Kidney (tissue), 22 donors: ENCODE measurements at places on chromosomes 2 and 18. TPM values are rescaled to one million over a fixed set of nuclear protein-coding genes. Genes with fewer than 3 reads are reported as not detected.

The MEP1B gene
- not detected for polyA plus RNA-seq

The NBAS gene
- polyA plus RNA-seq, result 40.8 TPM

The LYG2 gene
- polyA plus RNA-seq, result not detected

The CROCC2 gene
- polyA plus RNA-seq, result not detected

The PSMA8 gene
- not detected for polyA plus RNA-seq

The ALK gene
- not detected for polyA plus RNA-seq

The UGT1A5 gene
- polyA plus RNA-seq, result not detected

The ANKRD62 gene
- polyA plus RNA-seq, result not detected

The MYO7B gene
- polyA plus RNA-seq, result 22.2 TPM

The FBXO48 gene
- polyA plus RNA-seq, result 0.86 TPM

The NXPH2 gene
- 2.2 TPM for polyA plus RNA-seq

The MATN3 gene
- polyA plus RNA-seq, result 2.3 TPM

The FAM124B gene
- 0.90 TPM for polyA plus RNA-seq

The CNOT11 gene
- polyA plus RNA-seq, result 28.4 TPM

The POTEC gene
- polyA plus RNA-seq, result not detected

The TMEM178A gene
- 48.0 TPM for polyA plus RNA-seq

The CDH2 gene
- 6.3 TPM for polyA plus RNA-seq

The BMPR2 gene
- 12.5 TPM for polyA plus RNA-seq

The FARSB gene
- 18.2 TPM for polyA plus RNA-seq

The SRD5A2 gene
- 0.15 TPM for polyA plus RNA-seq

The IL1F10 gene
- polyA plus RNA-seq, result not detected

The LIMS2 gene
- polyA plus RNA-seq, result 107 TPM

The IL1RL1 gene
- polyA plus RNA-seq, result 102 TPM

The REEP1 gene
- 3.3 TPM for polyA plus RNA-seq

The AGAP1 gene
- polyA plus RNA-seq, result 8.1 TPM

The ANKRD30BL gene
- polyA plus RNA-seq, result not detected

The RNF152 gene
- polyA plus RNA-seq, result 37.6 TPM

The GAL3ST2 gene
- polyA plus RNA-seq, result 0.39 TPM

The NOSTRIN gene
- 41.8 TPM for polyA plus RNA-seq

The SDC1 gene
- polyA plus RNA-seq, result 206 TPM

The CXCR4 gene
- polyA plus RNA-seq, result 9.5 TPM

The SIX3 gene
- polyA plus RNA-seq, result 0.19 TPM

The IL1RN gene
- 1.3 TPM for polyA plus RNA-seq

The RBKS gene
- polyA plus RNA-seq, result 28.7 TPM

The NYAP2 gene
- polyA plus RNA-seq, result not detected

The GALNT14 gene
- polyA plus RNA-seq, result 90.3 TPM

The FECH gene
- 36.9 TPM for polyA plus RNA-seq

The CNGA3 gene
- polyA plus RNA-seq, result not detected

The GKN2 gene
- not detected for polyA plus RNA-seq

The B3GNT7 gene
- polyA plus RNA-seq, result 2.4 TPM

The PROKR1 gene
- not detected for polyA plus RNA-seq

The AQP12B gene
- not detected for polyA plus RNA-seq

The POTEJ gene
- polyA plus RNA-seq, result not detected

The SERPINB2 gene
- polyA plus RNA-seq, result not detected
